ENCODE measurements at places on chromosomes 1 and 21.

DNA sequence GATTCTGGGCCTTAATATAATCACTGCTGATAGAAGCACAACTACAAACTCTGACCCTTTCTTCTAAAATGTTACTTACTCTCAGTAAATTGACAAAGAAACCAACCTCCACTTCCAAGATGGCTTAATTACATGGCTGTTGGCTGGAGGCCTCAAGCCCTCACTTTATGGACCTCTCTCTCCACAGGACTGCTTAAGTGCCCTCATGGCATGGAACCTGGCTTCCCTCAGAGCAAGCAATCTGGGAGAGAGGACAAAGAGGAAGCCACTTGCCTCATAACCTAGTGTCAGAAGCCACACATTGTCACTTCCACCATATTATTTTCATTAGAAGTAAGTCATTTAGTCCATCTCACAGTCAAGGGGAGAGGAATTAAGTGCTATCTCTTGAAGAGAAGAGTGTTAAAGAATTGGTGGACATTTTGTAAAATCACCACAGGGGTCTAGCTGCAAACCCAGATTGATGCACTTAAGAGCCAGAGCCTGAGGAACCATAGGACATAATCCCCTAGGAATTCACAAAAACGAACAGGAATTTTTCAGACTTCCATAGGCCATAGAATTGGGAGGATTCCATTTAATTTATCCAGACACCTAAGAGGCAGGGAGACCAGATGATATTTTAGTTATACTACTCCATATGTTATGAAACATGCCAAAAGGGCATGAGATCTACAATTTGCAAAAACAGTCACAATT lies 97.5 kb upstream of the TNFSF4 start:
- no peak for DNase-seq

DNA sequence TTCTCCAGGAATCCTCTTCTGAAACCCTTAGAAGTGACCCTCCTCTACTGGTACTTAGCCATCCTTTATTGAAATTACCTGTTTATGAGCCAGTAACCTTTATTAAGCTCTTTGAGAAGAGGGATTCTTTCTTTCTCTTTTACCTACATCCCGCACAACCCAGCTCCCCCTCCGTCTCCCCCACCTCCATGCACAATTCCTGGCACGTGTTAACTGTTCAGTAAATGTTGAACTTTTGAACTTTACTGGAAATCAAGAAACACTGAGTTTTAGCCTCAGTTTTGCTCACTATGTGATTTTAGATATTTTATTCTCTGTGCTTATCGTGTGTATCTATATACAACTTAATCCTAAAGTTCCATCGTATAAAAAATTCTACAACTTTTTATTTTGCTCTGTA lies 1.8 kb downstream of the TMED5 start:
- no peak for DNase-seq

GRCh38 chr1:175848329-175848728 lies 104.9 kb upstream of the TNR start:
- DNase-seq: no peak

GRCh38 chr1:6207075-6207885 lies 1.4 kb downstream of the RNF207 start:
- DNase-seq: no peak

- no peak for DNase-seq
Observed at GRCh38 chr1:47785561-47786271, 211.5 kb downstream of the TRABD2B start.

DNA sequence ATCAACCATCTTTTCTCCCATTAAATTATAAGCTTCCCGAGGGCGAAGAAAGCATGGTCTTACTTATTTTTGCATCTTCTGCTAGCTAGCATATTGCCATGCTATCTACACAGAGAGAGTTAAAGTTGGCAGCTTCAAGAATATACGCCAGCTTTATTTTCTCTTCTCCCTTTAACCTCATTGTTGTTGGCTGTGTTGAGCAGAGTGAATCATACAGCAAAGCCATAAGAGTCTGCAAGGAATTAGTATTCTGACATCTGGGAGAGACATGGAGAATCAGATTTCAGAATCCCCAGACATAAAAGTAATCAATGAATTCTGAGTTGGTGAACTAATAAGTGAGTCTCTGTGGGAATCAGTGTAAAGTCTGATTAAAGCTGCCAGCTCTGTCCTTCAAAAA lies 649.6 kb upstream of the PTBP2 start:
- DNase-seq: no peak

- DNase-seq: no peak
Observed at GRCh38 chr1:155069551-155070157, 6.1 kb downstream of the EFNA4 start.

GRCh38 chr1:230261928-230262650 lies 164.0 kb downstream of the PGBD5 start:
- no peak for DNase-seq

DNA sequence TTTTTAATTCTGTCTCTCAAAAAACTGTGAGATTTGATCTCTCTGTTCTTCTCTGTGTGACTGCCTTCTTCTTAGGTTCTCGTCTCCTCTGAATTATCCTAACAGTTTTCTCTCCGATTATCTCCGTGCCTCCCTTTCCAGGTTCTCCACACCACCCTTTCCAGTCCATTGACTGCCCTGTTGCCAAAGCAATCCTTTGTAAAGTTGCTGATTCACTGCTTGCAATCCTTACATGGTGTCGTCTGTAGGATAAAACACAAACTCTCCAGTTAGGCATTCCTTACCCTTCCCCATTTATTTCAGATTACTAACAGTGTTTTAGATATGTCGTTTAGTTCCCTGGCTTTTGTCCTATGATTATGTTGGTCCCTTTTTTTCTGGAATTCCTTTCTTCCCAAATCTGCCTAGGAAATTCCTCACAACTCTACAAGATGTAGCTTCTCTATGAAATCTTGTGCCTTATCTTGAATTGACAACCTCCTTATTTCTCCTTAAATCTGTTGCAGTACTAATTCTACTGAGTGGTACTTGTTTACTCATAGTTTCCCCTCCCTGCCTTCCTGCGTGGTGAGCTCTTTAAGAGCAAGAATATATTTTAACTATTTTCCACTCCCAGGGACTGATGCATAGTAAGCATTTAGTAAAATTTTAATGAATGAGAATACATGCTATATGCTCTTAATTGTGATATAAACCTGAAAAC lies 22.3 kb downstream of the RCOR3 start:
- DNase-seq: no peak

- no peak for DNase-seq
Observed at GRCh38 chr1:181936269-181936668, 125.2 kb downstream of the ZNF648 start.

Data from activated T-helper 9 cell treated with anti-CD3 and anti-CD28 coated beads, Interleukin-2, amount 50 U/mL, for 16 hours (primary cell).